ENCODE measurements at places on chromosomes 2 and 18. TPM values are rescaled to one million over a fixed set of nuclear protein-coding genes. Genes with fewer than 3 reads are reported as not detected.

Gene CERS6
- 16.5 TPM for total RNA-seq

Gene CTAGE1
- under 0.01 TPM for total RNA-seq

Gene MARCO
- not detected for total RNA-seq

Gene CSRNP3
- total RNA-seq = 0.66 TPM

Gene GCFC2
- 7.7 TPM for total RNA-seq

Gene GALNT14
- total RNA-seq = 0.83 TPM

Gene XRCC5
- total RNA-seq = 152 TPM

Gene UGT1A3
- not detected for total RNA-seq

Gene TRIM43
- not detected for total RNA-seq

All from fibroblast of lung (primary cell).